ENCODE measurements at places on chromosomes 16 and 17.

- no peak for DNase-seq
Observed at GRCh38 chr16:3112881-3113574, 642 bp downstream of the ZNF205 start.

DNA sequence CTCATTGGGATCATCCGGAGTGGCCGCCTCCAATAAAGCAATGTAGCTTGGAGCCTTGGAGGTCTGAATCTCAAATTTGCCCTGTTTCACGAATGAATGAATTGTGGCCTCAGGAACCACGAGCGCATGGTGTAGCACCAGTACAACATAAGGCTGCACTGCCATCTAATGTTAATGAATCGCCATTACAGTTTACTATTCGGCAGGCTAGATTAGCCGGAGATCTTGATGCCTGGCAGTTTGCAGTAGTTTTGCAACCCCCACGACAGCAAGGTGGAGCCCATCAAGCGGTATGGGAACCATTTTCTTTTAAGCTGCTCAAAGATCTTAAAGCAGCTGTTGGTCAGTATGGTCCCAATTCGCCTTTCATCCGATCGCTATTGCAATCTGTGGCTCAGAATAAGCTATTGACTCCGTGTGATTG is 18.8 kb downstream of the ALOX15B start:
- DNase-seq: peak; percentile 40

- DNase-seq: no peak
Observed at GRCh38 chr17:75979705-75980187, 706 bp downstream of the TEN1 start.

DNA sequence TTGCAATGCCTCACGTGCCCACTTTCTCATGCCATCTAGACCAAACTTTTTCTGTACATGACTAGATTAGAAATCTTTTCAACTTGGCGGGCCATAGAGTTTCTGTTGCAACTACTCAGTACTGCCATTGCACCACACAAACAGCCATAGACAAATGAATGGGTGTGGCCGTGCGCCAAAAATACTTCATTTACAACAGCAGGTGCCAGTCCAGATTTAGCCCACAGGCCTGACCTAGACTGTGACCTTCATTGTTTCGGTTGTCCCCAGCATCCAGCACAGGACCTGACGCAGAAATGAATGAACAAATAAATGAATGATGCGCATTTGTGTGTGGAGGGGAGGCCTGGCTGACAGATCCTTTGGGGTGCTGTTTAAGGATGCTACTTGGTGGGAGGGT is 14.3 kb upstream of the PDK2 start:
- DNase-seq: no peak

DNA sequence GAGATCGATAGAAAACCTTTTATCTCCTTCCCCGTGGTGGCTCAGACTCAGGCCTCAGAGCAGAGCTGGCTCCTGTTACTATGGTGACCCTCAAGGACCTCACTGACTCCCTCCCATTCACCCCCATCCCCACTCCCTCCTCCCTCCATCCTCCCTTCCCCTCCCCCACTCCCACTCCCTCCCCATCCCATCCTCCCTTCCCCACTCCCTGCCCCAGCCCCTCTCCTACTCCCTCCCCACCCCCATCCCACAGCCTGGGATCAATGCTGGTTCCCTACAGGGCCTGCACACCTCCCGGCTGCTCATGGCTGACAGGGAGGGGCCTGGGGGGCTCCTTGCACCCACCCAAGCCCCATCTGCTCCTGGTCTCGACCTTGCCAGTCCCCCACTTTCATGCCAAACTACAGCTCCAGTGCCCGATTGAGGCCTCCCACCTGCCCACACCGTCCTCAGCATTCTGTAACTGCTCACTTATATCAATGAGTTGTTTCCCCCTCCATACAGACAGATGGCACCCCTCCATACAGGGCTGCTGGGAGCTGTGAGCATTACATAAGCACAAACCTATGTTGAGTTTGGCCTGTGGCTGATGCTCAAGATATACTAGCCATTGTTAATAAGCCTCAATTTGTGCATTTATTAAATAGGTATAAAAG is 11.6 kb upstream of the RAI1 start:
- DNase-seq: no peak
